ENCODE measurements at places on chromosomes 3 and 15.

- no peak for DNase-seq
Measured at GRCh38 chr3:196174652-196175051, 36.5 kb downstream of the ZDHHC19 start.

DNA sequence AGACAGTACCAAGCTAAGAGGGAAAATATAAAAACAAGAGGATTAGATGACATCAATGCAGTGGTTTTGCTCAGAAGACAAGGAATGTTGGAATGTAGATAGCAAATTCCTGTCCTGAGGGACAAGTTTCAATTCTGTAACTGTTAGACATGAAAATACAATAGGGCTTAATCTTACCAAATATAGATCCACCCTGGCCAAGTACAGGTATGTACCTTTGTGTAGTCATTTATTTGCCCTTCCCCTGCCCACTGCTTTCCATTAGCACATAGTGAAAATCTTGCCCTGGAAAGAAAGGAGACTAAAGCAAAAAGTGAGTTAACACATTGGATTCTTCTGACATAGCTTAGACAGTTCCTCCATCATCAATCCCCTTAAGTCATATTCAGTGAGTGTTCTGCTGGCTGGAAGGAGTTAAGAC lies 389.0 kb upstream of the THBS1 start:
- DNase-seq = no peak

DNA sequence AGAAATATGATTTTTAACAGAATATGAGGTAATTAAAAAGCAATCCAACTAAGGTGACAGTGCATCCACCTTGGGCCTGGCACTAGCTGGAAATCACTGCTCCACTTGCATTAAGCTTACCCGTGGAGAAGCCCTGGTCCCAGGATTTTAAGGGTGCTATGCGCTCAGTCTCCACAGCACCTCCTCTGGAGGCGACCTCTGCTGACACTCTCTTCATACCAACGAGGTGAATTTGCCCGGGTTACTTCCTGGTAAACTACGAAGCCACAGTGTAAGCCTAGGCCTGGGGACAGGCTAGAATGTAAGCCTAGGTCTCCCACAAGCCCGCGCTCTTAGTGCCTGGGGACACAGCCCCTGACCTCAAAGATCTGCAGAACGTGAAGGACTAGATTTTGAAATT lies 793 bp downstream of the APOD start:
- DNase-seq = no peak

DNA sequence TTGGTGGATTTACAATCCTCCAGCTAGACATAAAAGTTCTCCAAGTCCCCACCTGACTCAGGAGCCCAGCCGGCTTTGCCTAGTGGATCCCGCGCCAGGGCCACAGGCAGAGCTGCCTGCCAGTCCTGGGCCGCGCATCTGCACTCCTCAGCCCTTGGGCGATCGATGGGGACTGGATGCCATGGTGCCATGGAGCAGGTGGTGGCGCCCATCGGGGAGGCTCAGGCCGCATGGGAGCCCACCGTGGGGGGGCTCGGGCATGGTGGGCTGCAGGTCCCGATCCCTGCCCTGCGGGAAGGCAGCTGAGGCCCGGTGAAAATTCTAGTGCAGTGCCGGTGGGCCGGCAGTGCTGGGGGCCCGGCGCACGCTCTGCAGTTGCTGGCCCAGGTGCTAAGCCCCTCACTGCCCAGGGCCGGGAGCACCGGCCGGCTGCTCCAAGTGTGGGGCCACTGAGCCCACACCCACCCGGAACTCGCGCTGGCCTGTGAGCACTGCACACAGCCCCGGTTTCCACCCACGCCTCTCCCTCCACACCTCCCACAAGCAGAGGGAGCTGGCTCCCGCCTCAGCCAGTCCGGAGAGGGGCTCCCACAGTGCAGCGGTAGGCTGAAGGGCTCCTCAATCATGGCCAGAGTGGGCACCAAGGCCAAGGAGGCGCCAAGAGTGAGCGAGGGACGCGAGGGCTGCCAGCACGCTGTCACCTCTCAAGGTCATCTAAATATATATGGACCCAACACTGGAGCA lies 38.8 kb upstream of the IGSF11 start:
- DNase-seq = no peak

GRCh38 chr3:169575381-169575780 lies 88.1 kb downstream of the MECOM start:
- DNase-seq = no peak

DNA sequence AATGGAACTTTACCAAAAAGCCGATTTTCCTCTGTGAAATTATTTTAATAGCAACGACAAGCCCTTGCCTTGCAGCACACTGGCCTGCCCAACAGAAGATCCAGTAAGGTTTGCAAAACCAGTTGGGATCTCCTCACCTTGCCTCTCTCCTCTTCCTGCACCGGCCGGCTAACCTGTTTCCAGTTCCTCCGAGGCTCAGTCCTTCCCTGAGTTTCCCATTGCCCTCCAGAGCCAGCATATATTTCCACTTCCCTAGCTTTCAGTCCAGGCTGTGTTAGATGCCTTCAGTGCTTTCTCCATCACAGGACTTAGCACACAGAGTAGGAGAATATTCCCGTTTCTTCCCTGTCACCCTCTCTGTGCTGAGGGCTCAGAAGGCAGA lies 60.3 kb downstream of the NOX5 start:
- DNase-seq = no peak

DNA sequence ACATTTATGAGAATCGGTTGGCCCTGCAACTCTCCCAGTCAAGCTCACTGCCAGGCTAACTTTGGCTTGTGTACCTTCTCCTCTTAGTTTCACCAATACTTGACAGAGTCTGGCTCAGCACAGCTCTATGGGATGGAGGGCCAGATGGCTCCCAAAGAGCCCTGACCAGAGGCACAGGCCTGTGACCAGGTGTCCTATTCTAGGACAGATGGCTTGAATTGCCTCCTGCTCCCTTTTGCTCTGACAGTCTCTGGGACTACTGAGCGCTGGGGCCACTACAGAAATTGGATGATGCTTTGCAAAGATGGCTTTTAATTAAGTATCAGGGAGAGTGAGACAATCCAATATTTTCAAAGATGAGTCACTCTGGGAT lies 10.3 kb upstream of the ARID3B start:
- no peak for DNase-seq

- DNase-seq = peak; percentile 22
Measured at GRCh38 chr3:192812743-192813383, 85.5 kb upstream of the FGF12 start.

DNA sequence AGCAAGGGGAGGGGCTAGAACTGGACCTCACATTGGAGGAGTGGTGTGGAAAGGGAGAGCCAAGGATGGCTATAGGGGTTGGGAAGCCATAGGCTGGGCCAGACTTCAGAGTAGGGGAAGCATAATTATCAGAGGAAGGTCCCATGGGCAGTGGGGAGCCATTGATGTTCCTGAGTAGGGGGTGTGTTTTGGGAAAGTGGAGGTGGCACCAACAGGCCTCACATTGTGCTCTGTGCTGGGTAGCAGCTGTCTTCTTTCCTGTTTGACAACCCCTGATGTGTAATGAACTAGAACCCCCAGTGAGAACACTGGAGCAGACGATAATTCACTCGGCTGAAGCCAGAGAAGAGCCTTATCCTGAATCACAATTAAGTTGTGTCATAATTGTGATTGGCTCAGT lies 41.2 kb downstream of the SLC6A11 start:
- DNase-seq = no peak

GRCh38 chr3:69669070-69669469 lies 70.2 kb upstream of the MITF start:
- DNase-seq = no peak

GRCh38 chr3:27606537-27606936 lies 115.6 kb downstream of the EOMES start:
- DNase-seq = no peak

DNA sequence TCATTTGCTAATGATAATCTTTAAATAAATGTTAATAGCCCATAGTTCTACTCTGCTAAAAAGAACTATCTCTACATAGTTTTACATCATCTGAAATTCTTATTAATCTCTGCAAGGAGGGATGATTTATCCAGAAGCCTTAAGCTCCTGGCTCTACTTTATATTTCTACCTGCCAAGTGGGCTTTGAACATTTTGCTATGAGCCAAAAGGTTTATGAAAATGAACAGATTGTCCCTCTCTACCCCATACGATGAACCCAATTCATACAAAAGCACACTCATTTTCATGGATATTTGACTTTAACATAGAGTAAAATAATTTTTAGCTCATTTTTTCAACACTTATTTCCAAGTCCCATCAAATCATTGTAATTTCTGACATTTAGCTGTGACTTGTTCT lies 611.0 kb downstream of the NSUN3 start:
- no peak for DNase-seq

DNA sequence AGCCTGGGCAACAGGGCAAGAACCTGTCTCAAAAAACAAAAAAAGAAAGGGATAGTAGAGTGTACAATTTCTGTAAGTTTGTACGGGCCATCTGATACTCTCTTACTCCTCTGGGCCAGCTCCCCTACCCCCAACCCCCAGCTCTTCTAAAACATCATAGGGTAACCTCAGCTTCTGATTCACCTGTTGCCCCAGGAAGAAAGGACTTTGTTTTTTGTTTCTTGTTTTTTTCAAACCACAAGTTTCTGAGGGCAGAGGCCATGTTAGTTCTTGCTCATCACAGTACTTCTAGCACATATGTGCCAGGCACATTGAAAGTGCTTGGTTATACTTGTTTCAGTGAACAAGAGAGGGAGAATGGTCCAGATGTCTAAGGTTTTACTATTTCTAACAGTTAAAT lies 20.2 kb downstream of the ATOSA start:
- no peak for DNase-seq

DNA sequence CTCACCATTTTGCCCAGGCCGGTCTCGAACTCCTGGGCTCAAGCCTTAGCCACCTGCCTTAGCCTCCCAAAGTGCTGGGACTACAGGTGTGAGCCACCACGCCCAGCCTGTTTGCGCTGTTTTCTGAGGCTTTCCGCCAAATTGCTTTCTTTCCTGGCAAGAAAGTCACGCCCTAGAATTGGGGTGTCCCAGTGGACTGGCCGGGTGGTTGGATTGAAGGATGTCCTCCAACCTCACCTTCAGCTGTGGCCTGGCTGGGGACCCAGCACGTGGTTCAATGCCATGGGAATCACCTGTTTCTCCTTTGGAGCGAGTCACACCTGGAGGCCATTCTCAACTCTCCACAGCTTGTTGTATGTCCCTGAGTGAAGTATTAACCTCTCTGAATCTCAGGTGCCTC lies 5.8 kb upstream of the ANKDD1A start:
- DNase-seq = no peak

DNA sequence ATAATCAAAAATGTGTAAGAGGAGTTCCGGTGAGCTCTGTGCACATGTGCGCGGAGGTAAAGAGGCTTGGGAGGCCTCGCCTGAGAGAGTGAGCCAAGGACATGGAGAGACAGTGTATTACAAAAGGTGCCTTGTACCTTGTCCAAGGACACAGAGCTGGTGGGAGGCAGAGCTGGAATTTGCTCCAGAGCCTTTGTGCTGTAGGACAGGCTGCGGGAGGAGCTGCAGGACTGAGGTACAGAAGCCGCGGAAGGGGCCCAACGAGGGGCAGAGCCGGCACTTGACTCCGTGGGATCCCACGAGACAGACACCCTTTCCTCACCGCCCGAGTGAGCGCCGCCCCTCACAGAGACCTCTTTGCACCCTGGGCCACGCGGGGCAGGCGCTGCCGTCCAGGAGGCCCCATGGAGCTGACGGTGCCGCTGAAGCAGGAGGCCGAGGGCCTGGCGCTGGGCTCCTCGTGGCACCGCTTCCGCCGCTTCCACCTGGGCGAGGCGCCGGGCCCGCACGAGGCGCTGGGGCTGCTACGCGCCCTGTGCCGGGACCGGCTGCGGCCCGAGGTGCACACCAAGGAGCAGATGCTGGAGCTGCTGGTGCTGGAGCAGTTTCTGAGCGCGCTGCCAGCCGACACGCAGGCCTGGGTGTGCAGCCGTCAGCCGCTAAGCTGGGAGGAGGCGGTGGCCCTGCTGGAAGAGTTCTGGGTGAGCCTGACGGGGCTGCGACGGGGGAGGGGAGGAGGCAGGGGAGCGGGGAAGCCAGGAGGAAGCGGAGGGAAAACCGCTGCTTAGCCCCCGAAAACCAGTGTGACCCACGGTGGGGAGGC lies 68.7 kb downstream of the SLTM start:
- DNase-seq = no peak

GRCh38 chr15:28912422-28912821 lies 26.6 kb downstream of the APBA2 start:
- DNase-seq = no peak

GRCh38 chr3:5579139-5579602 lies 391.7 kb downstream of the EDEM1 start:
- no peak for DNase-seq

All from stimulated activated CD4-positive, alpha-beta T cell treated with anti-CD3 and anti-CD28 coated beads, Interleukin-2, amount 100 ng/mL, for 48 hours (primary cell).